ENCODE measurements at places on chromosomes 1 and 21.

- no peak for DNase-seq
Observed at GRCh38 chr1:95440511-95440910, 206.5 kb downstream of the RWDD3 start.

DNA sequence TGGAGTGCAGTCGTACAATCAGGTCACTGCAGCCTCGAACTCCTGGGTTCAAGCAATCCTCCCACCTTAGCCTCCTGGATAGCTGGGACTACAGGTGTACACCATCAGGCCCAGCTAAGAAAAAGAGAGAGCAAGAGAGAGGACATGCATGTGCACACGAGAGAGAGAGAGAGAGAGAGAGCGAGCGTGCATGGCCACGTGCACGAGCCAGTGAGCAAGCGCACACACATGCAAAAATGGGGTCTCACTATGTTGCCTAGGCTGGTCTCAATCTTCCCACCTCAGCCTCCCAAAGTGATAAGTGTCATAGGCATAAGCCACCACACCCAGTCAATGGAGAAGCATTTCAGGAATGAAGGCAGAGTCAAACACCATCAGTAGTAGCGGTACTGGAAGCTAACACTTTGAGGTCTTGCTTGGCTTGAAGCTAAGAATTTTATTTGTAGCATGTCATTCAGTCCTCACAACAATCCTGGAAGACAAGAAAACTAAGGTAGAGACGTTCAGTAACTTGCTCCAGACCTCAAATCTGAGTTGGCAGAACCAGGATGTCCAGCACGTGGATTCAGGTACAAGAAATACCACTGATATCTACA, 14.5 kb downstream of the GNB1 start:
- no peak for DNase-seq

DNA sequence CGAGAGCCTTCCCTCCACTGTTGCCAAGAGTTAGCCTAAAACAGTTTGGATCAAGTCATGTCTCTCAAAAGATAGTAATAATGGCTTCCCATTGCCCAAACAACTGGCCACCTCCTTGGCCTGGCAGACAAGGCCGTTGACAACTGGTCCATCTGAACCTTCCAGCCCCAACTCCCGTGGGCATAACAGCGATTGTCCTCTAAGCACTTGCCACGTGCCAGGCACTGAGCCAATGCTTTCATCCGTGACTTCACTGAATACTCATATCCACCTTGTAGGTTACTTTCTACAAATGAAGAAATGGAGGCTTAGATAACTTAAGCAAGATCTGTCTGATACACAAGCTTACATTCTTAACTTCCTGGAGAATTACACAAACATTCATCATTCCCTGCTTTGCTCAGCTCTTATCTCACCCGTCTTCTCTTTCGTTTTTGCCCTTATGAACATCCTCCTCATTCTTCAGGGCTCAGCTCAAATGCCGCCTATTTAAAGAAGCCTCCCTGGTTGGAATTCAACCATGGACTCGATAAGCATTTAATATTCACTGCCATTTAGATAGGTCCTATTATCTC, 106.4 kb downstream of the KCND3 start:
- DNase-seq, result no peak

DNA sequence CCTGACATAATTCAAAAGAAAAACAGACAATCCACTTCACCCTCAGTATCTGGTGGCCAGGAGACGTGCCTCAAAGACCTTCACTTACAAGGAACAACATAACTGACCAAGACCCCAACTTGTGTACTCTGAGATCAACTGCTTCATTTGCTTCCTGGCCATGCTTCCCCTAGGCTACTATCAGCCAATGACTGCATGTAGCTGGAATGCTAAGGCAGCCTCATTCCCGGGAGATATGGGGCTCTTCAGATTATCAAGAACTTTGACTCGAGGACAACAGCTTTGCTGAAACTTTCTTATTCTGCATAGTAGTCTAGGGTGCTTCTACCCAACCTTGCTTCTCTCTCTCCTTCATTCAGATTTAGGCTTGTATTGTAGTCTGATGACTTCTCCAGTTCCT, 11.7 kb upstream of the UCK2 start:
- DNase-seq, result no peak

DNA sequence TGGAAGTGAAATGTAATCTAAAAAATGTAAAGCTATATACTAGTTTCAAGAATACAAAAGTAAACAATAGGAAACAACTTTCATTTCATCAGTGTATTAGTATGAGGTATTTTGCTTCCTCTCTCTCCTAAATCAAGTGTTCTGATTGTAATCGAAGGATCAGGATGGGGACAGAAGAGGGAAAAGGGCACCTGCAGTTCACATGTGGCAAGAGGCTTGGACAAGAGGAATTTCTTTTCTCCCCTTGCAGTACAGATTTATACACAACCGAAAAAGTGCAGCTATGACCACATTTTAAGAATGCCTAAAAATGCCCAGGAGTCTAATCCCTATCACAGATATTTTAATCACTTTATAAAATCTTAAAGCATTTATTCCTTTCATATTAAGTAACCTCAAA, 63.7 kb downstream of the NRIP1 start:
- no peak for DNase-seq

- DNase-seq, result peak; percentile 50
Observed at GRCh38 chr1:16924216-16924918, 2.6 kb downstream of the CROCC start.

DNA sequence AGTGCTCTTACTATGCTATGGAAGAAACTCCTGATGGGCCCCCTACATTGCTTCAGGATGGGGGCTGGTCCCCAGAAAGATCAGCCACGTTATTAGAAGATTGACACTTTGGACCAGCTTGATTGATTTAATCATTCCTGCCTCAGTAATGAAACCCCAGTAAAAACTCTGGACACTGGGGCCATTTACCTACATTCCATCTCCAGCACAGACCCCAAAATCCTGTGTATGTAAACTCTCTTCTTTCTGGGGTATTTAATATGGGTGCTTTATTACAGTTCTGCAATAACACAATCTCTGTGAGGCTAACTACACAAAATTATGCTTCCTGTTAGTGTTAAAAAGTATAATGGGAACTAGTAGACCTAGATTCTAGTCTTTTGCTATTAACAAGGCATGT, 96.6 kb downstream of the KCNK1 start:
- no peak for DNase-seq

DNA sequence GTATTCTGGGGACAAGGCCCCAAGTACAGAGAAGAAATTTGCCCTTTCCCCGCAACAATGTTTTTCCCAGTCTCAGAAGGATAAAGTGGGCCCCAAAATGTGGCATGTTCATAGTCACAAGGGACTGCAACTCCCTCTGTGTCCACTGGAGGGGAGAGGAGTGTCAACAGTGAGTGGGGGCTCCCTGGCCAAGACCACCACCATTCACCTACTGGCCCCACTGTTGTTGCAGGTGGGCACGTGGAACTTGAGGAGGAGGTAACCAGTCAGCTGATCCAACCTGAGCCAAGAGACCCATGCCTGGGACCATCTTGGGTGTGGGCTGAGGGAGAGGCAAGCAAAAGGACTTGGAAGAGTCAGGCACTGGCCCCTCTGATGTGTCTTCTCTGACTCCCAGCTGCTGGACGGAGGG, 777 bp downstream of the NUDT17 start:
- DNase-seq, result peak; percentile 74

- no peak for DNase-seq
Observed at GRCh38 chr1:62528015-62528414, 69.3 kb upstream of the ANGPTL3 start.

GRCh38 chr1:165287781-165288180, 68.7 kb downstream of the LMX1A start:
- DNase-seq, result no peak

- no peak for DNase-seq
Observed at GRCh38 chr1:211588711-211589110, 9.8 kb upstream of the SLC30A1 start.

DNA sequence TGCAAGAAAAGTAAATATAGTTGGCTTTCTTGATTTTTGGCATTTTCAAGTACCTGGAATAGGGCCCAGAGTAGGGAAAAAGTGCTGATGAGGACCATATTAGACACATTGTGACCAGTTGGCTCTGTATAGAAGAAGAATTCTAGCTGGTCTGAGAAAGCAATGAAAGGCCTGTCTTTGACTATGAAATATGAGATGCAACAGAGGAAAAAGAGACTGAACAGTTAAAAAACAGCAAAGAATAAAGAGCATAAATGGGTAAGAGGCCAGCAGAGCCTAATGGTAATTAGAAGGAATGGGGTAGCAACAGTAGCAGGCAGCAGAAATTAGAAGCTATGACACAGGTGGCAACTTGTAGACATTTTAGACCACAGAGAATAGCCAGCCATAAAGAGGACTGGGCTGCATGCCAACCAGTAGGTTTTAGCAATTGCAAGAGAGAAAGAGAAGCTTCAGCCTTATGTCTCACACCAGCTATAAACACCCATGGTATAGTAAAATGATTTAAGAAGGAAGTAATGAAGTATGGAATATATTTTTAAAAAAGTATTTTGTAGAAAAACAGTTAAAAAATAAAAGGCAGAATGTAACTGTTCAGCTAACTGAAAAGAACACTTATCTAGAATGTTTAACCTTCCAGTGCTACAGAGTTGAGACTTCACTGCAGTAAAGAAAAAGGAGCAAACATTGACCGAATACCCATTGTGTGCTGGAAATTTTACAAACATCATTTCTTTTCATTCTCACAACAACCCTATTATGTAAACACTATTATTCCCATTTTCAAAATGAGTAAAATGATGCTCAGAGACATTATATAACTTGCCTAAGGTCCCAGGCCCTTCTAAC, 114.1 kb downstream of the LHX4 start:
- DNase-seq, result peak; percentile 38

GRCh38 chr1:48230236-48230635, 7.7 kb downstream of the SLC5A9 start:
- DNase-seq, result no peak

DNA sequence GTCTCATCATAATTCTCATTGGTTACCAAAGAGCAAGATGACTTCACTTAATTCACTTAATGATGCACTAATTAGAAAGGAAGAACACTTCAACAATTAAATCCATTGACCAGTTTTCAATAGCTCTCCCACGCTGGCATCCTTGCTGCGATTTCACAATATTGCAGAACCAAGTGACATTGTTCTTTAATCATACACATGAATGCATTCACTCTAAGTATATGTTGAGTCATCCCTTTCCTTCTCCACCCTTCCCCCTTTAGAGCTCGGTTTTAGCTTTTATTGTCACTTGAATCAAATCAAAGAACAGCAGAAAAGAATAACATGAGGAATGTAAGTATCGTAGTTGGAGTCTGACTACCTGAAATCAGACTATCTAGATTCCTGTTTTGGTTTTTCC, 233.6 kb upstream of the FMN2 start:
- no peak for DNase-seq

DNA sequence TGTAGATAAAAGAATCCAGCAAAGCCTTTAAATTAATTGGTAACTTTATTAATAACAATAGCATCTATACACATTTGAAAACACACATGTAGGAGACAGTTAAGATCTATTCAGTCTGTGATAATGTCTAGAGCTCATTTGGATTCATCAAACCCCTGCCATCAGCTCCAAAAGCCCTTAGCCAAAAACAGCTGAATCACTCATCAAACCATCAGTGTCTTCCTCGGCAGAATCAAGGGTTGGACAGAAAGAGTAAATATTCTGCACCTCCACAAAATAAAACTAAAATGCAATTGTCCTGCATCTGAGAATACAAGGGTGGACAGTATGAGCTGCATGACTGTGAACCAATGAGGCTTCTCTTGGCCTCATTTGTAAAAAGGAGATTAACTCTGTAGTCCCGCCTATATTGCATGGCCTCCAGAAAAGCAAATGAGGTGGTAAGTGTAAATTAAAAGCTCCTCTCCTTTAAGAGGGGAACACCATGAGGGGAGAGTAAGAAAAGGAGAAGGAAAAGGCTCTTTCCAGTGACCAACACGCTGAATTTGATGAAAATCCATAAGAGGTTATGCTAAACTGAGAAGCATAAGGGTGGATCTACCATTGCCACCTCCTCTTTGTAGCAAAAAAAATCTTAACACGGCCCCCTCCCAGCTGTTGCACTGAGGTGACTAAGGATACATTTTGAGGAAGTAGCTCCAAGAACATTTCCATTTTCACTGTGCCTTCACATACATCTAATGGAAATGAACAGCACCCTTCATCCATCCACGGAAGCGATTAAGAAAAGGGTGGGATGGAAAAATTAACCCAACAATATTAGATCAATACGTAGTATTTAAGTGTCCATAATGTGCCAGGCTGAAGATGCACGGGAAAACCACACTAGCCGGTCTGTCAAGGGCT, 14.7 kb upstream of the BOLA1 start:
- peak; percentile 58 for DNase-seq

DNA sequence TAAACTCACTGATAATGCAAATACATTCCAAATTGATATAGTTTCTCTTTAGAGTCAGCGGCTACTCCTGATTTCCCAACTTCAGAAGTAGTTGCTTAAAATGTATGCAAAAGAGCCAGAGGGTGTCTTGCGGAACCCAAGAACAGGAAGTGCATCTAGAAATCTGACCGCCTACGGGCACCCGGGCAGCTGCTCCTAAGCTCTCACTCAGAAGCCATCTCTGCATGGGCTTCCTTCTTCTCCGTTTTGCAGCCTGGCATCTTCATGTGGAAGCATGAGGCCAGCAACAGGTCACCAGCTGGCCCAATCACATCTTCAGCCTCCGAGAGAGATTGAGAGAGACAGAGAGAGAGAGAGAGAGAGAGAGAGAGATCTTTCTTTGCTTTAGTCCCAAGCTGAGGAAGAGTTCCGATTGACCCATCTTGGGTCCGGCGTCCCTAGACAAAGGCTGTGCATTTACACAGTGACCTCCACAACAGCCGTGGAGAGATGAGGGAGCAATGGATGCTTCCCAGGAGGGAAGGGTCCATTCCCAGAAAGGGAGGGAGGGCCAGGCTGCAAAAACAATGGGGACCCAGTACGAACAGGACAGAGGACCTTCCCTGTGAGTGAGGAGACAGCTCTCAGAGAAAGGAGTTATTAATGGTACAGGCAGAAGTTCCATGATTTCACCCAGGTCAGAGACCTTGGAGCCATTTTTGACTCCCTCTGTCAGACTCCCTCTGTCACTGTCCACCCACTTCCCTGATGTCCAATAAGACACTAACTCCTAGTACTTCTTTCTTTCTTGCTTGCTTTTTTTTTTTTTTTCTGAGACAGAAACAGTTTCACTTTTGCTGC, 28.2 kb upstream of the SLC30A1 start:
- no peak for DNase-seq

DNA sequence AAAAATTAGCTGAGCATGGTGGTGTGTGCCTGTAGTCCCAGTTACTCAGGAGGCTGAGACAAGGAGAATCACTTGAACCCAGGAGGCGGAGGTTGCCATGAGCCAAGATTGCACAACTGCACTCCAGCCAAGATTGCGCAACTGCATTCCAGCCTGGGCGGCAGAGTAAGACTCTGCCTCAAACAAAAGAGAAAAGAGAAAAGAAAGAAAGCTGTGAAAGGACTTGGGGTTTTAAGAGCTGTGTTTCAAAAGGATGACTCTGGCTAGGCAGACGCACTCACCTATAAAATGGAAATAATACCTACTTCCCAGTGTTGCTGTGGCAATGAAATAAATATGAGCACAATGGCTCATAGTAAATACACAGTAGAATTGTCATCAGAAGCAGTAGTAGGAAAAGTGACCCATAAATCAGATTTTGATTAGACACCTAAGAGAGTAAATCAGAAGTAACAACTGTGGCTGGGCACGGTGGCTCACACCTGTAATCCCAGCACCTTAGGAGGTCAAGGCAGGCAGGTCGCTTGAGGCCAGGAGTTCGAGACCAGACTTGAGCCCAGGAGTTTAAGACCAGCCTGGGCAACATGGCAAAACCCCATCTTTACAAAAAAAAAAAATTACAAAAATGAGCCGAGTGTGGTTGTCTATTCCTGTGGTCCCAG, 45.9 kb upstream of the PUM1 start:
- no peak for DNase-seq

All from D341Med (cell line).